ENCODE measurements at places on chromosomes 5 and 9.

DNA sequence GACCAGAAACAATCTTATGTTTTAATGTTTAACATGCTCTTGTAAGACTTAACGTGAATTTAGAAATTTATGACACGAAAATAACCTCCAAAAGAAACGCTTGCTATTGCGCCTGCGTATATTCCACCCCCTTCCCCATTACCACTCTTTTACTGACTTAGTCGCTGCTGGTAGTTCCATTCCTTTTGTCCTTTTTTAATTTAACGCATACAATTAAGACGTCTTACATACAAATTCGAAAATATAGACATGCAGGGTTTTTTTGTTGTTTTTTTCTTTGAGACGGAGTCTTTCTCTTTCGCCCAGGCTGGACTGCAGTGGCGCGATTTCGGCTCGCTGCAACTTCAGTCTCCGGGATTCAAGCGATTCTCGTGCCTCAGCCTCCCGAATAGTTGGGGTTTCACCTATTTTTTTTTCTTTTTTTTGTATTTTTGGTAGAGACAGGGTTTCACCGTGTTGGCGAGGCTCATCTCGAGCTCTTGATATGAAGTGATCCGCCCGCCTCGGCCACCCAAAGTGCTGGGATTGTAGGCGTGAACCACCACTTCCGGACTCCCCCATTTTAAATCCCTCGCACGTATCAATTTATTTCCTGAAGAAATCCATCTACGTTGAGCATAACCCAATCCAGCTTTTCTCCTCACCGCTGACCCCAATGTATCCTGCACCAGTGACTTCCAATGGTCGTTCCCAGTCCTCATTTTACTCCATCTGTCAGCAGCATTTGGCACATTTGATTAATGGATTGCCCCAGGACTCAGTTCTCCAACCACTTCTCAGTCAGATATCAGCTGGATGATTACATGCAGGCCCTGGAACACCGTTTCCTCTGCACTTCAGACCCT is 684 bp upstream of the MED7 start:
- DNase-seq, result peak; percentile 14

DNA sequence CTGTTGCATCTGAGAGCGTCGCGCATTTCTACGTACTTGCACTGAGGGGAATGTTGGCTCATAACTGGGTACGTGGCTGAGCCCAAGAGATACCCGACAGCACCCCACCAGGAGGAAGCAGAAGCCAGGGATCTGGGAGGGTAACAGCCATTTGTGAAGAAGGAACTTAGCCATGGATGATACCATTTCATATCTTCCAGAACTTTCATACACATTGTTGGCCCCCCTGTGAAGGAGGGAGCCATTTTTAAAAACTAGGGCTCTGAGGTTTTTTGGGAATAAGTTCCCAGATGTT is 101.4 kb upstream of the SLC44A1 start:
- DNase-seq, result no peak

DNA sequence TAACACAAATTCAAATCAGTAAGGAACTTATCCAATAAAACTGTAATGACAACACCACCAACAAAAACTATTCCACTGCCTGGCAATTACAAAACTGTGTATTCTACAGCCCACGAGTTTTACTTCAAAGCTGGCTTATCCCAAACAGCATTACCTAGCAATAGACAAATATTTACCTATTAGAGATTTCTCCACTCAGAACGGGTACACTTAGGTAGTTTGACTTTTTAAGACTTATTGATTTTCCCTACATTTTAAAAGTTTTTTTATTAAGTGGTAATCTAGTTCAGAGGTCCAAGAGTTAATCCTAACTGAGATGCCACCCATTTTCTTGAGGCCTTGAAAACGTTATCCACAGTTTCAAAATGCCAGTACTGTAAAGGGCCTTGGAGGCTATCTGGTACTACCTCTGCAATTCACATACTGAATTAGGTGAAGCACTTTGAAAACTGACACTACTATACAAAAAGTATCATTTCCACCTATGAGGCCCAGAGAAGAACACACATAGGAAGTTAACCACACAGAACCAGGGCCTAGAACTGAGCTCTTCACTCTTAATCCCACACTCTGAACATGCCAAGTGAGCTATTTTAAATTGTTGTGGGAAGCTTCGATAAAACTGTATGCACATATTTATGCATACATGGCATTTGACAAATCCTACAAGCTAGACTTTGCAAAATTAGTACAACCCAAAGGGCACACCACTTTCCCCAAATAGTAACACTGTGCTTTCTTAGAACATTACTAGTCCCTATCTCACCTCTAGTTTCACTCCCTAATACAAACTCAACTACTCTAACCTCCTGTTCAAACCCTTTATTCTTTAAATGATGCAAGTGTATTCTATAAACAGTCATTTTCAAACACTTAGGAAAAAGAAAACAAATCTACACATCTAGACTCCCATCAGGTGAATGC is 2.1 kb downstream of the NADK2 start:
- no peak for DNase-seq

GRCh38 chr9:13163287-13163686 is 116.2 kb downstream of the MPDZ start:
- no peak for DNase-seq

- DNase-seq, result peak; percentile 72
These were observed 1.1 kb downstream of the FKBP15 start for GRCh38 chr9:113219969-113220368.

- no peak for DNase-seq
These were observed 28.2 kb upstream of the C5orf63 start for GRCh38 chr5:127101533-127101932.

- peak; percentile 35 for DNase-seq
These were observed 7.4 kb downstream of the PSAT1 start for GRCh38 chr9:78304357-78304756.

GRCh38 chr5:35114698-35115097 is 66.9 kb upstream of the AGXT2 start:
- no peak for DNase-seq

DNA sequence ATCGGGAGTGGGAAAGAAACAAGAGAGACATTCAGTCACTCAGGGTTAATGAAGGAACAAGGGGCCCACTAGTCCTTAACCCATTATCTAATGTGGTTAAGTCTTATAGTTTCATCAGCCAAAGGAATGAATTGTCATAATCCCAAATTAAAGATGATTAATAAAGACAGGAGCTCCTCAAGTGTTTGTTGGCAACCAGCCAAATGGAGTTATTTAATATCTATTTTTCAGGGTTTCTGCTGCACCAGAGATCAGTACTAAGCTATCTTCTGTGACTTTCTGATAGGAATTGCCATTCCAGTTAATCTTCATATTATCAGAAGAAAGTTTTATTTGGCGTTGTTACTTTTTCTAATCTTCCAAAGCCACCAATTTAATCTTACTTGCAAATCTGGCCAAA is 34.0 kb upstream of the FCHO2 start:
- DNase-seq, result no peak

DNA sequence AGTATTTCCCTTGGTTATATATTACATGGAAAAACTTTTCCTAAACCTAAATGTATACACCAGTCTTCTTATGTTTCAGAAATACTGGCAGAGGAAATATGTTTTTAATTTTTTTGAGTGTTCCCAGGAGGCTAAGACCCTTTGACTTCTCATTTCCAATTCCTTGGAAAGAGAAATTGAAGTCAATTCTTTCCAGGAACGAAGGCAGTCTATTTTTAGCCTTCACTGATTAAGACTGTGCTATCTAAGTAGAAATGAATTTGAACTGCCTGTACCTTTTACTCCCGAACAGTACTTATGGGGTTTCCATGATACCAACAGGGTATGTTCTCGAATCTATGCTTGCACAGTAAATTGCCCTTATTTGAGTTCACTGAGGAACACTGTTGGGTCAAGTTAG is 340.3 kb upstream of the CD180 start:
- DNase-seq, result no peak

GRCh38 chr5:65742565-65743231 is 20.7 kb downstream of the NLN start:
- DNase-seq, result peak; percentile 81

GRCh38 chr5:116536316-116537083 is 38.1 kb downstream of the SEMA6A start:
- no peak for DNase-seq

GRCh38 chr9:135797507-135798262 is 95.7 kb downstream of the KCNT1 start:
- peak; percentile 17 for DNase-seq

DNA sequence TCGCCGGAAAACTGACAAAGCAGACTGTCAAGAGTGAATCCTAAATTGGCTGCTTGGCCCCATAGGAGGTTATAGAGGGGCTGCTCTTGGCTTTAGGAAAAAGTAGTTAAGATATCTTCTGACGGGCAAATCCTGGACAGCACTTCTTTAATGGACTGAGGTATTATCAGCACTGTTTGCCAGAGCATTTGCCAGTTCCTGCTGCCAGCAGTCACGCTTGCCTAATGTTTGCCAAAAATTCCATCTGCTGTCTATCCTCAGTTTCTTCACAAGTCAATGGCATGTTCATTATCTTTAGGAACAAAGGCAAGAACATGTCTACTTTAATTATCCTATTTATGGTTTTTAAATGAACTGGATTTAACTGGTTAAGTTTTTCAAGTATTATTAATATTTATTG is 25.8 kb upstream of the SREK1 start:
- no peak for DNase-seq

- DNase-seq, result no peak
These were observed 21.0 kb upstream of the C5orf58 start for GRCh38 chr5:170211575-170212334.

DNA sequence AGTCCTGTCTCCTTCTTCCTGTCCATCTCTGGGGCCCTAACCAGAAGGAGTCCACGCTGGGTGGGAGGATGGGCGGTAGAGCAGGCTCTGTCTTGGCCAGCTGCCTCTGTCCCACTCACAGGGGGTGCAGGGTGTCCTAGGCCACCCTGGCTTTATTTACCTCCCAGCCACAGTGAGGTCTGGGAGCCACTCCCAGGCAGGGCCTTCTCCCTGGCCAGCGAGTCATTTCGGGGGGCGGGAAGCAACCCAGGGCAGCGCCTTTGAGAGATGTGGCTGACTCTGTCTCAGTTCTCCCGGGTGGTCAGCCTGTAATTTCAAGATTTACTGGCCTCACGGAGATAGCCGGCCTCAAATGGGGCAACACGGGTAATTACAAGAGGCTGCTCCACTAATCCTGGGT is 67.4 kb upstream of the PTCH1 start:
- no peak for DNase-seq

Data from amniotic epithelial cell (primary cell).